ENCODE measurements at places on chromosomes 11 and 22. TPM values are rescaled to one million over a fixed set of nuclear protein-coding genes. Genes with fewer than 3 reads are reported as not detected.
A peak's percentile ranks its signal among the peaks of the same experiment; 100 is the strongest.

The NTM gene
- total RNA-seq = not detected

The C22orf42 gene
- total RNA-seq = not detected

GRCh38 chr22:17477391-17477833, 85.9 kb upstream of the SLC25A18 start:
- DNase-seq = no peak
- no peak overlapping the region for H3K4me3 ChIP-seq
- peaks cover 5% of the 10 kb centered on the region for H3K4me1 ChIP-seq
- peaks cover 6% of the 10 kb centered on the region for H3K27me3 ChIP-seq
- H3K27ac ChIP-seq = no peak overlapping the region

- no peak overlapping the region for H3K27ac ChIP-seq
- H3K36me3 ChIP-seq = peaks cover 81% of the 10 kb centered on the region
- H3K4me1 ChIP-seq = no peaks in the 10 kb centered on the region
- no peak for DNase-seq
Measured at GRCh38 chr22:23270212-23270733, 90.0 kb downstream of the BCR start.

- no peak overlapping the region for H3K27ac ChIP-seq
- H3K4me1 ChIP-seq = no peaks in the 10 kb centered on the region
- no peaks in the 10 kb centered on the region for H3K27me3 ChIP-seq
Measured at GRCh38 chr11:69566001-69566400, 75.0 kb upstream of the CCND1 start.

DNA sequence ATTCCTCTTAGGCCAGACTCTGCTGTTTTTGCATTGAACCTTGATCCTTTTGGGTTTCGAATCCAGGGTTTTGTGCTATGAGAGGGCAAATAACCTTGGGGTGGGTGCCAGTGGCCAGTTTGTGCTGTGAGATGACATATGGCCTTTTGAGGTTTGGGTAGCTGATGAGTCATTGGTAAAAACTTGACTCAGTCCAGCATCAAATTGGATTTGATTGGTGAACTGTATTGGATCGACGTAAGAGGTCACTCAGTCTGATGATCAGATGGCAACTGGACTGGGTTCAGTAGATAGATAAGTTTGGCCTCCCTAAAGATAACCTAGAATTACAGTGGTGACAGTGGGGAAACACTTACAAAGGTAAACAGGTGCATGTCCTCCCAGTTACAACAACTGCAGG, 41.0 kb upstream of the XKR3 start:
- peak; percentile 57 for DNase-seq
- no peaks in the 10 kb centered on the region for H3K36me3 ChIP-seq
- no peaks in the 10 kb centered on the region for H3K4me1 ChIP-seq
- H3K27me3 ChIP-seq = no peaks in the 10 kb centered on the region

The RASL10A gene
- 0.52 TPM for total RNA-seq

GRCh38 chr11:13108416-13108815, 99.3 kb downstream of the RASSF10 start:
- H3K4me1 ChIP-seq = peaks cover 6% of the 10 kb centered on the region
- H3K4me3 ChIP-seq = no peak overlapping the region
- H3K27me3 ChIP-seq = peaks cover 8% of the 10 kb centered on the region
- DNase-seq = no peak

DNA sequence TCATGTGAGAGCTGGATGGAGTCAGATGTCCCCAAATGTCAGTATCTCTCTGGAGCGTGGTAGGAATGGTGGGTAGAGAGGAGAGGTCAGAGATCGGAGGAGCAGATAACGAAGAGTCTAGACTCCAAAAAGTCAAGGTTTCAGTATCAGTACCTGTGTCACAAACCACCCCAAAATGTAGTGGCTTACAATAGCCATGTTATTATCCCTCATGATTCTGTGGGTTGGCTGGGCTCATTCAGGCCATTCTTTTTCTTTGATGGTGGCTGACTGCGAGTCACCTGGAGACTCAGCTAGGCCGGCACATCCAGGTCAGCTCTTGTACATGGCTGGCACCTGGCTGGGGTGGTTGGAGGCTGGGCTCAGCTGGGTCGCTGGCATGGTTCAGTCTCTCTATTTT, 7.3 kb upstream of the SSTR3 start:
- DNase-seq = no peak
- H3K27me3 ChIP-seq = peaks cover 36% of the 10 kb centered on the region
- H3K36me3 ChIP-seq = peaks cover 7% of the 10 kb centered on the region
- H3K4me1 ChIP-seq = no peaks in the 10 kb centered on the region

Data from MCF 10A (cell line).